Common myeloid progenitor, CD34-positive (primary cell): ENCODE measurements at places on chromosomes 6 and 20.

DNA sequence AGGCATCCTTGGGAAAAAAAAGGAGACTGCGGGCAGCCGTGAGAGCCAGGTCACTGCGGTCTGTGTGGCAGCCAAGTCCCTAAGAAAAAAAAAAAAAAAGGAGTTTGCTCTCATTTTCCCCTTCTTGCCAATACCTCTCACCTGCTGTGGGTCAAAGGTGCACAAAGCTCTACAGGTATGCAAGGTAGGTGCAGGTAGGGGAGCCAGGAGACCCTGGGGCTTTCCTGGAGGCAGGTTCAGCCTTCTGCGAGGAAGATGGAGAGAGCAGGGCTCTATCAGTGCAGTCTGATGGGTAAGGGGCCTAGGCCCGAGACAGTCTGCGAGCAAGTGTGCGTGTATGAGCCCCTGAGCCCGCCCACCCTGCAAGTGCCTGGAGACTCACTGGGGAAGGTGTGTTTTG, 12.3 kb upstream of the SNAI1 start:
- no peak for DNase-seq

- no peak for DNase-seq
These were observed 21.9 kb downstream of the CD40 start for GRCh38 chr20:46139908-46140482.

GRCh38 chr6:15501826-15502445, 160.9 kb downstream of the DTNBP1 start:
- DNase-seq: no peak

- no peak for DNase-seq
These were observed 391.7 kb upstream of the SPTLC3 start for GRCh38 chr20:12617076-12617475.

DNA sequence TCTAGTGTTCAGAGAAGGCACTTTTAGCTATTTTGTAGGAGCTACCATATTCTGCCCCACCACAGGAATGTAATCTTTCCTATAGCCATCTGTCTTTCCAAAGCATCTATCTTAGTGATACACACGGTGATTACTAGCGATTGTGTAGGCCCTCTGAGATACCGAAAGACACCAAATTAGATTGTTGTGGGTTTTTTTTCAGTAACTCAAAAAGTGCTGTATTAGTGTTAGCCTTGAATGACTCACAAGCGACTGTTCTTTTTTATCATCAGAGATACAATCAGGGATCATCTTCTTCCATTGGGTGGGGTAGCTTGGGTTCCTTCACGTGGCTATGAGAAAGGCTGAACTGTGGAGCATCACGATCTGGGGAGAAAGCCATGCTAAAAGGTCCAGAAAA, 160.2 kb downstream of the MTFR2 start:
- DNase-seq: no peak

DNA sequence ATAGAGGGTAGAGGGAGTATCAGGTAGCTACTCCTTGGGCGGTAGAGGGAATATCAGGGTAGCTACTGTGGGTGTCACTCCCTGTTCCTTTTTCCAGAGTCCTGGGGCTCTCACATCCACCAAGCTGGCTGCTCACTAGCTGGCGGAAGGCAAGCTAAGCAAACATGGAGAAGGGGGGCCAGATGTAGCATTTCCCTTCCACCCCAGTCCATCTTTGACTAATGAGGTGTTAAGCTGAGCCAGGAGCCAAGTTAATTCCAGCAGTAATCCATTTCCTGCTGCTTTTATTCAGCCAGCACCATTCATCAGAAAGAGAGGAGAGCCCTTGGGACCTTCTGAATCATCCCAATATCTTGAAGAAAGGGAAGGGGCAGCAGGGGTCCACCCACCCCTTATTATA, 330.0 kb downstream of the ZFAND3 start:
- DNase-seq: no peak

- no peak for DNase-seq
These were observed 990 bp downstream of the ZFP57 start for GRCh38 chr6:29679962-29680361.

- DNase-seq: no peak
These were observed 321.1 kb downstream of the SYNE1 start for GRCh38 chr6:152316024-152316423.

DNA sequence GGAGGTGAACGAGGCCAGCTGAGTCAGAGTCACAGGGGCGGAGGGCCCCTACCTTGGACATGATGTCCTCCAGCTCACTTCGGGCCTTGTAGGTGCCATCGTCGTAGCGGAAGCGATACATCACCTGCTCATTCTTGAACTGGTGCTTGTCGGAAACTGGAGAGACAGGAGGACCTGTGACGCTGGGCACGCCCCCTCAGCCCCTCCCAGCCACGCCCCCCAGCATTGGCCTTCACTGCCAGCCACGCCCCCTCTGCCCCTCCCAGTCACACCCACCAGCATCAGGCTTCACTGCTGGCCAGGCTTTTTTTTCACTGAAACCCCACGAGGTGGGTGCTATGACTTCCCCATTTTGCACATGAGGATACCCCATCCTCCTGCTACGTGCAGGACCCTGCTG, 148.2 kb downstream of the PREX1 start:
- DNase-seq: no peak

DNA sequence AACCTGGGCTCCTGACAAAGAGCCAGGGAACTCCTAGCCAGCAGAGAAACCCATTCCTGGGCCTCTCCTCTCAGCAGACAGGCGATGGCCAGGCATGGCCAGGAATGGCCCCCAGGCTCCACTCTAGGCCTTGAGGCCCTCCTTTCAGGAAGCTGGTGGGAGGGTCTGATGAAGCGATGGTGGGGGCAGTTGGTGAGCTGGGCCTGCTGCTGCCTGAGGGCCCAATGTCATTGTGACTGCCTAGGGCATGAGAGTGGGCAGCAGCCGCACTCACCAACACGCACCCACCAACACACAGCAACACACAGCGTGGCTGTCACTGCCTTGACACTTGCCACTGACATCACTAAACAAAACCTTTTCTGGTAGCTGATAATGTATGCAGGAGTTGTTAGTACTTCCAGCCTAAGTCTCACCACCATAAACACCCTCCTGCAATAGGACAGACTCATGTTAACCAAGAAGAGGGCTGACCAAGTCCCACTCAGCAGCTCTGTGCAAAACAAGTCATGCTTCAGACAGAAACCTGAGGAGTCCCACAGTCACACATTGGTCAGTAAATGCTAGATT, 69.3 kb downstream of the ABHD12 start:
- DNase-seq: no peak

DNA sequence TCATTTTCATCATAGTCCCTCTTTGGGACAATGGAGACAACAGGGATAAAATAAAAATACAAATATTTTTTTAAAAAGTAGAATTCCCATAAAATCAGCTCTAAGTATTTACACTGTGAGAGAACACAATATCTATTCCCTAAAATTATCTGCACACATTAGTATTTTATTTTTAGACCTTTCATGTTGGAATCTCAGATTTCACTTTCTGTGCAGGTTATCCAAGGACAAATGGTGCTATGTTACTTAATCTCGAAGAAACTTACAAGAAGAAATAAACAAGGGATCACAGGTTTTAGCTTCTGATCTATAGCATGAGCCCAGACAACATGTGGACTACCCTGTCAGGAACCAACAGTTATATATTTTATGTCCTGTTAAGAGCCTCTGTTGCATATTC, 23.0 kb upstream of the LYRM2 start:
- DNase-seq: no peak

- no peak for DNase-seq
These were observed 41.2 kb downstream of the SLC35D3 start for GRCh38 chr6:136963259-136963658.

DNA sequence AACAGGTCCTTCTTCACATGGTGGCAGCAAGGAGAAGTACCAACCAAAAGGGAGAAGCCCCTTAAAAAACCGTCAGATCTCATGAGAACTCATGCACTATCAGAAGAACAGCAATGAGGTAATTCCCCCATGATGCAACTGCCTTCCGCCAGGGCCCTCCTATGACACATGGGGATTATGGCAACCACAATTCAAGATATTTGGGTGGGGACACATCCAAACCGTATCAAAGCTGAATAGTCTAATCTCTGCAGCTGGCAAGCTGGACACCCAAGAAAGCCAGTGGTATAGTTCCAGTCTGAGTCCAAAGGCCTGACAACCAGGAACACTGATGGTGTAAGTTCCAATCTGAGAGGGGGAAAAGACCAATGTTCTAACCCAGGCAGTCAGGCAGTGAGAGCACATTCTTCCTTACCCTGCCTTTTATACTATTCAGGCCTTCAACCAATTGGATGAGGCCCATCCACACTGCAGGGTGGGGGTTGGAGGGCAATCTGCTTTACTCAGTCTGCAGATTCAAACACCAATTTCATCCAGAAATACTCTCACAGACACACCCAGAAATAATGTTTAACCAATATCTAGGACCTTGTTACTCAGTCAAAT, 17.9 kb upstream of the CNKSR3 start:
- no peak for DNase-seq

- DNase-seq: no peak
These were observed 109.9 kb upstream of the HEY2 start for GRCh38 chr6:125639466-125640020.

DNA sequence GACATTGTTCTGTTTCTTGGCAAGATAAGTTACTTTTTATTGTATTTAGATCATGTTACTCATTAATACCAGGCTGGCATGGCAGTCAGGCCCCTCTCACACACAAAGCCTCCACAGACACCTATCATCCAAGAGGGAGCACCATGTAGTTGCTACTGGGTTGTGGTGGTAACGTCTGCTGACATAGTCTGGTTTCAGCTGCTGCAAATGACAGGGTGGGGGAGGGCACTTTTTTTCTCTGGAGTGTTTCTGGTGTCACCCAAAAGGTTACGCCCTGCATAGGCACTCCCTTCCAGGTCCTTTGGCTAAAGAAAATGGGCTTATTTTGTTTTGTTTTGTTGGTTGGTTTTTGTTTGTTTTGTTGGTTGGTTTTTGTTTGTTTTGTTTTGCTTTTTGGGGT, 236.4 kb upstream of the RIMS1 start:
- no peak for DNase-seq

- no peak for DNase-seq
These were observed 309.2 kb downstream of the CDC5L start for GRCh38 chr6:44696686-44697085.

DNA sequence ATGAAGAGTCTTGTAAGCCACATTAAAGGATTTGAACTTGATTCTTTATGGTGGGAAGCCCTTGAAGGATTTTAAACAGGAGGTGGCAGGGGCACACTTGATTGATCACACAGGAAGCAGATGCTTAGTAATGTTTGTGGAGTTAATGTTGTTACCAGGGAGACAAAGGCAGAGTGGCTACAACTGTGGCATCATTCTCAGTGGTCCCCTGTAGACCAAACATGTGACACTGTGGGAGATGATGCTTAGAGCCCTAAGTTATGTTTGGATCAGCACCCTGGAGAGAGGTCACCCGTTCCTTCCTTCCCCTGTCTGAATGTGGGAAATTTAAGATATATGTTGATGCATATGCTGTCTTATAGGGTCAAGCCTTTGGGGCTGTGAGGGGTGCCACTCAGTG, 53.2 kb downstream of the EIF2S2 start:
- DNase-seq: peak; percentile 56

DNA sequence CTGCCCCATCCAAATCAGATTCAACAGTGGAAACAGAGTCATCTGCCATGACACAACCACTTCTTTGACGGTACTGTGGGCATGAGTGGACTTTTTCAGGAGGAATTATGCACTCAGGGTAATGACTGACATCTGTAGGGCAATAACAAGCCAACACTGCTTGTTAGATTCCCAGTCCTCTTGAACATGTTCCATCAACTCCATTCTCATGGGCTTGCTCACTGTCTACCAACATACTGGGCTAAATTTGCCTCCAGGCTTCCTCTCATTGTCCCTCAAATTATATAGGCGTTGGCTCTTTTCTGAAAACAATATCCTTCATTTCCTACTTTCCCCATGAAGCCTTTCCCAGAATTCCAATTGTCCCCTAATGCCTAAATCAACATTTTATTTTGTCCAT, 43.1 kb downstream of the ANKEF1 start:
- DNase-seq: no peak

DNA sequence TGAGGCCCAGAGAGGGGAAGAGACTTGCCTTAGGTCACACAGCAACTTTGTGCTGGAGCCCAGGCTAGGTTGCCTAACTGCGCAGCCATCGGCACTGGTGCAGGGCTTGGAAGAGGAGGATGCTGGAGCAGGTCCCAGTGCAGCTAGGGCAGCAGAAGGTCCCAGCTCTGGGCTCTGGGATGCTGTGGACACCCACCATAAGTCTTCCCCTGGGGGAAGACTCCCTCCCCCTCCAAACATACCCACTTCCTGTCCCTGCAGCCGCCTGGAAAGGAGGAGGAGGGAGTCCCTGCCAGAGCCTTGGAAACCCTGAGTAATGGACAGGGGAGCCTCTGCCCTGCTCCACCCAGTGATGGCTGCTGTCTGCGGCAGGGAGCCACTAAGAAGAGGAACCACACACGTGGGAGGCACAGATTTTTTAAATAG, 93.6 kb downstream of the NCR2 start:
- DNase-seq: no peak

DNA sequence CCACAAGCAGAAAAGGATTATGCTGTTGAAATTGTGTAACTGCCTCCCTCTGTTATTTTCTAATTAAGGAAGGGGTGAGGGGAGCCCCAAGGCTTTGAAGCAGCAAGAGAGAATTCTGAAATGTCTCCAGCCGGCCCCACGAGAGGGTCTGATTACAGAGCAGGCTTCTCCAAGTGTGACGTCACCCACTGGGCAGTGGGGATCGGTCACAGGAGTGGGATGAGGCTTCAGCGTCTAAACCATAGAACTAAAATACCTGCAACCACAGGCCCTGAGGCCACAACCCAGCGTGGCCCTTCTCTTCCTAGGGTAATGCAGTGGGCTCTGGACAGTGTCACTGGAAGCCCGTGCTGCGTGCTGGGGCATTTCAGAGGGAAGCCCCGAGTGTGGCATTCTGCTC, 38.6 kb upstream of the APCDD1L start:
- no peak for DNase-seq

GRCh38 chr6:57021086-57021720, 25.3 kb upstream of the KIAA1586 start:
- peak; percentile 61 for DNase-seq

DNA sequence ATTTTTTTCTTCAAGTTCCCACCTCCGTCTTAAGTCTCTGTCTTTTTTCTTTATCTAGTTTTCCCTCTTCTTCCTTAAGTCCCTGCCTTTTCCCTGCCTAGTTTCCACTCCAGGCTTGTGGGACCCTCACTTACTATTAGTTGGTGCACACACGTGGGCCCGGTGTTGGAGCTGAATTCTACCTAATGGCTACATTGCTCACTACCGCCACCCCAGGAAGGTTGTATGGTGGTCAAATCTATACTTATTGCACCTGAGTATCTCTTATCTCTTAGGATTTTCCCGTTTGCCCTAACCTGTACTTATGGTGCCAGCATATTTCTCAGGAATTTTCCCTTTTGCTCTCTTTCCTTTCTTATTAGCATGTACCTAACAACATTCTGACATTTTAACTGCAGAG, 692.8 kb downstream of the EPM2A start:
- DNase-seq: no peak
